Immature natural killer cell (primary cell): ENCODE measurements at places on chromosomes 4 and X.

GRCh38 chr4:67218883-67219282 lies 326.4 kb downstream of the CENPC start:
- no peaks in the 10 kb centered on the region for H3K4me1 ChIP-seq
- no peaks in the 10 kb centered on the region for H3K36me3 ChIP-seq
- H3K4me3 ChIP-seq, result no peak overlapping the region
- no peaks in the 10 kb centered on the region for H3K27me3 ChIP-seq
- no peak overlapping the region for H3K27ac ChIP-seq

DNA sequence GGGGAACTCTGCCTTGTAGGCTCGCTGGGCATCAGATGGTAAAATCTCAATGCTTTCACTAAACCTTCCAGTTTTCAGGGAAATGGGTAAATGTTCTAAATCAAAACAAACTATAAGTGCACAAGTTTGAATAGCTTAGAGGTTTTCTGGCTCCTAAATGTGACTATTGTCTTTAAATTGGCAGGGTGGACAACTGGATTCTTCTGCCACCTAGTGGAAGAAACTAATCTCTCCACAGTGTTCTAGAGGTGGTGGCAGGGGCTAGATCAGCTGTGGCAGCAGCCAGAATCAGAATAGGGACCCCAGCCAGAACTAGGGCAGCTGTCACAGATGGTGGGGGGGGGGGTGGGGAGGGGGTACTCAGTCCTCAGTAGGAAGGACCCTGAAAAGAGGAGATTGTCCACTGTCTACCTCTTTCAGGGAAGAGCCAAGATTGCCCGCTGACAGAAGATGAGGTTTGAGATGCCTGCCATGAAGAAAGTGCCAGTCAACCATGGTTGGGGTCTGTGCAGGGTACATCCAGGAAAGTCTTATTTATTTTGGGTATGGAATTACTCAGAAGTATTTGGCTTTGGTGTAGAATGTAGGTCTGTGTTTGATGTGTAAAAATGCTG lies 201.4 kb downstream of the CCNG2 start:
- H3K36me3 ChIP-seq, result no peaks in the 10 kb centered on the region
- H3K27me3 ChIP-seq, result no peaks in the 10 kb centered on the region
- H3K27ac ChIP-seq, result no peak overlapping the region
- H3K4me1 ChIP-seq, result no peaks in the 10 kb centered on the region
- peak; percentile 3 for DNase-seq

DNA sequence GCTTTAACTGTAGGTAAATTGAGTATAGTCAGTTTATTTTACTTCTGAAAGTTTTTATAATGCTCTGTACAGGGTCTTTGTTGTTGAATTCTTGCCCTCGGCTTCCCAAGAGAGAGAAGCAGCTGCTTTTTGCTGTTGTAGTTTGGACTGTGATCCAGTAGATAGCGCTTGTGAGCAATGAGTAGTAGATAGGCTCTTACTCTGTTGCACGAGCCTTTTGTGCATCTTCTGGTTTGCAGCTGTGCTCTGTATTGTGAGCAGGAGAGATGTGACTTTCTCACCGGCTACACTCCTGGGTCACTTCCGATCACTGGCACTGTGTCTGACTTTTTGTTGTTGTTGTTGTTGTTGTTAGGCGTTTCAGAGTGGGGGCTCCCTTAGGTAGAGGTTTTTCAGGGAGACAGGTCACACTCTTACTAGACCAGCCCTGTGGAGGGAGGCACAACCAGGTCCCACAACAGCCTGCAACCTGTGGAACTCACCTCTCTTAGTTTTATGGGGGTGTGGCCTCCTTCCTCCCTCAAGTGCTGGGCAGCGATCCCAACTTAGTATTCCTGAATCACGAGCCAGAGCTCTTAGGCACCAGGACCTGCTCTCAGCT lies 822.1 kb upstream of the GALNTL6 start:
- no peak overlapping the region for H3K27ac ChIP-seq
- no peaks in the 10 kb centered on the region for H3K4me1 ChIP-seq
- no peak overlapping the region for H3K4me3 ChIP-seq
- peaks cover 2% of the 10 kb centered on the region for H3K27me3 ChIP-seq

GRCh38 chr4:140673729-140674128 lies 82.5 kb downstream of the TBC1D9 start:
- H3K4me1 ChIP-seq, result peaks cover 20% of the 10 kb centered on the region
- H3K36me3 ChIP-seq, result no peaks in the 10 kb centered on the region
- DNase-seq, result no peak
- peaks cover 2% of the 10 kb centered on the region for H3K27me3 ChIP-seq
- no peak overlapping the region for H3K4me3 ChIP-seq
